NCI-H510A (cell line): ENCODE measurements at places on chromosomes 13 and 19.

DNA sequence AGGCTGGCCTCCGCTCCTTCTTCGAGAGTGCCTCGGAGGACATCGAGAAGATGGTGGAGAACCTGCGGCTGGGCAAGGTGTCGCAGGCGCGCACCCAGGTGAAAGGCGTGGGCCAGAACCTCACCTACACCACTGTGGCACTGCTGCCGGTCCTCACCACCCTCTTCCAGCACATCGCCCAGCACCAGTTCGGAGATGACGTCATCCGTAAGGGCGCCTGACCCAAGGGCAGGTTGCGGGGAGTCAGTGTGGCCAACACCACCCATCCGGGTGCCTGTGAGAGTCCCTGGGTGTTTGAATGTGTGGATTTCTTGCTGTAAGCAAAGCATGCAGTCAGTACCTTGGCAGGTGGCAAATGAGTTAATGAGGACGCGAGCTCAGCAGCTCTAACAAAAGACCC is 78.8 kb downstream of the RYR1 start:
- no peak for DNase-seq

- no peak for DNase-seq
These were observed at the start of gene PLVAP for GRCh38 chr19:17376935-17377600. Gene PLVAP (minus strand): TSS chr19:17377342. CDS start chr19:17377288, 54 bp downstream.

- DNase-seq = no peak
These were observed 13.8 kb downstream of the NAXD start for GRCh38 chr13:110628952-110629701.

DNA sequence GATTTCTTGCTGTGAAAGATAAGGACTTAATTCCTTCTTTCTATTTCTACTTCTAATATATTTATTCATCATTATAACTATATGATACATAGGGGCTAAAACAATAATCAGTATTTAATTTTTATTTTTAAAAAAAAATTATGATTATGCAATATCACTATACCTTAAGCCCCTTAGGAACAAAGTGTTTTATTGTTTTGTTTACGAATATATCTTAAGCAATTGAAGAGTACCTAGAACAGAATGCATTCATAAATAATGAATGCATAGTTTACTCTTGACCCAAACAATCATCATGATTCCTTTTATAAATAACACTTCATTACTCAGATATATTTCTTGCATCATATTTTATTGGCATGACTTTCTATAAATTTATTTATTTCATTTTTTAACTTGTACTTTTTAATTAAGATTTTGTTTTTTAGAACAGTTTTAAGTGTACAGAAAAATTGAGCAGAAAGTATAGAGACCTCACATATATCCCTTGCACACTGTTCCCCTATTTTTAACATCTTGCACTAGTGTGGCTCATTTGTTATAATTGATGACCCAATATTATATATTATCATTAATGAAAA is 339.9 kb upstream of the SPRY2 start:
- no peak for DNase-seq
